ENCODE measurements at places on chromosomes 3 and 15.

- no peak for DNase-seq
Observed at GRCh38 chr15:80507638-80508316, 103.6 kb downstream of the ARNT2 start.

- DNase-seq: no peak
Observed at GRCh38 chr3:62551556-62551955, 178.2 kb upstream of the FEZF2 start.

DNA sequence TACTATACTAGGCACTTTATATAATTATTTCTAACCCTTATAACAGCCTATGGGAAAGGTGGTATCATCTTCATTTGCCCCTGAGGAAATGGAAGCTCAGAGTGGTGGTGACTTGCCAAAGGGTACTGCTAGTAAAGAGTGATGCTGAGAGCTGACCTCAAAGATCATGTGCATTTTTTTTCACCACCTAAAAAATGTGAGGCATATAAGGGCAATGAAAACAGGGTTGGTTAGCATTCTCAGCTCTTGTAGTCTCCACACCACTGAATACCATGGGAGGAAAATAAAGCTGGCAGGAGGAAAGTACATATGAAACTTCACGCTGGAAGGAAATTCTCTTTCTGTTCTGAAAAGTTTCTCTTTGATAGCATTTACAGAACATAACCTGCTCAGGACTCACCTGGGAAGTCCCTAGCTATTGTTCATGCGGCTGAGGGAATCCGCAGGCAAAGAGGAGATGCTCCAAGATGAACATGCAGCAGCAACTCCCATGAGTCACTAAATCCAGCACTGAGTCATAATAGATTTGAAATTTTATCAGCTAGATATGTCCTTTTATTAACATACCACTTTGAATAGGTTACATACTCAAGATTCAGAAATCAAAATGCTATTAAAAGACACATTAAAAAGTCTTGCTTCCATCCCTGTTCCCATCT is 17.3 kb downstream of the FAIM start:
- no peak for DNase-seq

- DNase-seq: no peak
Observed at GRCh38 chr3:124963755-124964154, 29.2 kb upstream of the MUC13 start.

GRCh38 chr3:99925584-99926230 is 108.0 kb downstream of the CMSS1 start:
- no peak for DNase-seq

GRCh38 chr3:47385007-47385406 is 4.2 kb downstream of the PTPN23 start:
- DNase-seq: no peak

DNA sequence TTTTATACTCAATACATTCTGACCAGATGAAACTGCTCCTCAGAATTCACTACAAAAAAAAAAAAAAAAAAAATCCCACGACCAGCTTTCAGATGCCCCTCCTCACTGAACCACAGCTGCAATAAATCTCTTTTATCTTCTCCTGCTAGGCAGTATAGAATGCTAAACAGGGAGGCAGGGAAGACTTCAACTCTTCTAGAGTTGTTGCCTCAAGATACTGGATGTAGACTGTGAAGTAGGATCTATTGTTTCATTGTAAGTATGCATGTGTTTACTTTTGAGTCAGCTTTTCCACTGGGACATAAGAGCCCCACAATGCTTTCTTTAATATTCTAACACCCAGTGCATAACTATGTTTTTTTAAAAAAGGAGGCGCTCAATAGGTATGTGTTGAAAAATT is 401.4 kb downstream of the TBL1XR1 start:
- no peak for DNase-seq

GRCh38 chr15:56339594-56339993 is 25.6 kb upstream of the TEX9 start:
- DNase-seq: no peak

All from right hindlimb (tissue), 1 donor.